ENCODE measurements at places on chromosomes 4 and X.

GRCh38 chr4:138540056-138540800 lies 298.1 kb upstream of the SLC7A11 start:
- no peak for DNase-seq

DNA sequence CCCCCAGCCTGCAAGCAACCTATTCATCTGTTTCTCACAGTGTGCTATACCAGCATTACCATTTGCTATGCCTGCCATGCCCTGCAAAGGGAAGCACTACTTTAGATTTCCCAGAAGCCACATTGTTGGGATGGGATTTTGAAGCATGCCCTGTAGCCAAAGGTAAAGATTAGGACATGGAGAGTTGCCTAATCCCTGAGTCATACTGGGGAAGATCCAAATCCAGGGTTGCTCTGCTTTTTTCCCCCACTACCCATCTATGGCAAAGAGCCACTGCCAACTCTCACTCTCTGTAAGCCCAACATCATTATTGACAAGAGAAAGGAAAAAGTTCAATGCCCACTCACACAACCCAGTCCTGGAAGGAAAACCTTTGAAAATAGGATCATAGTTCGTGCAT lies 36.7 kb upstream of the TMEM164 start:
- no peak for DNase-seq

DNA sequence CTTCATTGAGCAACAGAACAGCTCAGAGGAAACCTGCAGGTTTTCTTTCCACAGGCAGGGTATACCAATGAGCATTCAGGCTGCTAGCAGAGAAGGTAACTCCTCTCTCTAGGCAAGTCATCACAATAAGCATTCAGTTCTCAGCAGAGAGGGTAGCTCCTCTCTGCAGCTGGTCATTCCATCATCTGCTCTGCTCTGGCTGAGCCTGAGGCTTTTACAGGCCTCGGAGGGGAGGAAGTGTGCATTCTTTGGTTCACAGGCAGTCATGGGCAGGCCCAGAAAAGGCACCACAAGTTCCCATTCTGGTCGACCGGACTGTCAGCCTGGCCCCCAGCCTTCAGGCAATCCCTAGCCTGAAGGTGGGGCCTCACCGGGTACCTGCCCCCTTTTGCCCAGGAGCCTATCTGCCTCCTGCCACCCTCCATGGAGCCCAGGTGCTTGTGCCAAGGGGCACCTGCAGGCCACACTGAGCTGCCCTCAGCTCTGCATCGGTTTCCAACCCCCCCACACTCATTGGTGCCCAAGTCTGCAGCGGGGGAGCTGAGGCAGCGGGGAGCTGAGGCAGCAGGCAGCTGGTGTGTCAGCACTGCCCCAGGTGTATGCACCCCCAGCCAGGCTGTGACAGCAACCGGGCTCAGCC lies 83.1 kb downstream of the PRDM5 start:
- DNase-seq = no peak

DNA sequence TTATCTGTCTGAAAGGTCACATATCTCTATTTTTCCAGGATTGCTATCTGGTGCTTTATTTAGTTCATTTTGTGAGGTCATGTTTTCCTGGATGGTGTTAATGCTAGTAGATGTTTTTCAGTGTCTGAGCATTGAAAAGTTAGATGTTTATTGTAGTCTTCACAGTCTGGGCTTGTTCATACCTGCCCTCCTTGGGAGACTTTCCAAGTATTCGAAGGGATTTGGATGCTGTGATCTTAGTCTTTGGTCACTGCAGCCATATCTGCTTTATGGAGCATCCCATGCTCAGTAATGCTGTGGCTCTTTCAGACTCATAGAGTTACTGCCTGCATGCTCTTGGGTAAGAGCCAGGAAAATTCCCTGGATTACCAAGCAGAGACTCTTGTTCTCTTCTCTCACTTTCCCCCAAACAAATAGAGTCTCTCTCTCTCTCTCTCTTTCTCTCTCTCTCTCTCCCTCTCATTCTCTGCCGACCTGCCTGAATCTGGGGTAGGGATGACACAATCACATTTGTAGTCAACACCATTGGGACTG lies 130.0 kb downstream of the AR start:
- DNase-seq = no peak

- DNase-seq = no peak
Measured at GRCh38 chr4:45350438-45350837, 624.1 kb upstream of the GNPDA2 start.

GRCh38 chr4:60683973-60684372 lies 516.2 kb upstream of the ADGRL3 start:
- no peak for DNase-seq

DNA sequence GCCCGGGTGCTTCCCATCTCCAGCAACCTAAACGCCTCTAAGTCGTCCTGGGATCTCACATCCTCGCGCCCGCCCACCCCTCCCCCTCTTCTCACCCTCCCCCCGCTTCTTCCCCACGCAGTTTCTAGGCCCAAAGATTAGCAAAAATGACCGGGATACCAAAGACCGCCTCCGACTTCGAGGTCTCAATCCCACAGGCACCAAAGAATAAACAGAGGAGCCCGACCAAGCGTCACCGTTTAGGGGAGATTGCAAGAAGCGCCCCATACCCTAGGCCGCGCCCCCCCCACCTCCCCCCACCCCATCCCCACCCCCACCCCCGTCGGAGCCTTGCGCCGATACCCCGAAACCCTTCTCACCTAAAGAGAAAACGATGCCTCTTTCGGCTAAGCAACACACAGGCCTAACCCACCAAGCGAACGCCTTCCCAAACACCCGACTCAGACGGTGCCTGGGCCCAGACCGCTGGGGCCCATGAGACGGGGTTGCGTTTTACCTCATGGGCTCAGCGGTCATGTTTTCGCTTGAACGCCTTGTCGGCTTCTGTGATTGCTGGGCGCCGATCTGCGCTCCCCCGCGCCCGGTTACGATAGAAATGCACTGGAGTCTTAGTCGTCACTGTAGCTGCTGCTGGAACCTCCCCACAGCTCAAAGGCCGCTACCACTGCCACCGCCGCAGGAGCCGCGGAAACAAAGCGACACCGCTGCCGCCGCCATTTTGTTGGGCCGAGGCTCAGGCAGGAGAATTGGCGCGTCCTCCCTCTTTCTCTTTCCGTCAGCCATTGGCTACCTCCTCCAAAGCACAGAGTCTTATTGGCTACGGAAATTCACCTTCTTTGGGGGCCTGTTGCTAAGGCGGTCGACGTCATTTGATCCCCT lies at the start of gene ATRX:
ATRX (minus strand) TSS at position 731 of the 879 bp plus-strand sequence; CDS start at position 516, 215 bp downstream.
- peak; percentile 44 for DNase-seq

- DNase-seq = no peak
Measured at GRCh38 chr4:102757681-102758080, 3.1 kb downstream of the MANBA start.

DNA sequence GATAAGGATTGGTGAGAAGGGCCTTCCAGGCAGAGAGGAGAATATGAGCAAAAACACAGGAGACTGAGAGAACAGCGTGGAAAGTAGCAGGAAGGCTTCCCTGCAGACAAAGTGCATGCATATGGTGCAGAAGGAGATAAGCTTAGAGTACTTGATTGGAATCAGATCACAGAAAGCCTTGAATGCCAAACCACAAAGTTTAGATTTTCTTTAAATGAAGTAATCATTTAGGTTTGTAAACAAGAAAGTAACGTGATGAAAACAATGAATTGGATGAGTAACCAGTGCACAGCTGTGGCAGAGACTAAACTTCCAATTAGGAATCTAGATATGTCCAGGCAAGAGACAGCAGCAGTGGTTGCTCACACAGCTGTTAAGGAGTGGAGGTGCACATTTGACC lies 83.8 kb upstream of the C1QTNF7 start:
- DNase-seq = no peak

- no peak for DNase-seq
Measured at GRCh38 chr4:46267866-46268265, 122.1 kb downstream of the GABRA2 start.

- no peak for DNase-seq
Measured at GRCh38 chr4:134773497-134774000, 572.0 kb upstream of the PABPC4L start.

DNA sequence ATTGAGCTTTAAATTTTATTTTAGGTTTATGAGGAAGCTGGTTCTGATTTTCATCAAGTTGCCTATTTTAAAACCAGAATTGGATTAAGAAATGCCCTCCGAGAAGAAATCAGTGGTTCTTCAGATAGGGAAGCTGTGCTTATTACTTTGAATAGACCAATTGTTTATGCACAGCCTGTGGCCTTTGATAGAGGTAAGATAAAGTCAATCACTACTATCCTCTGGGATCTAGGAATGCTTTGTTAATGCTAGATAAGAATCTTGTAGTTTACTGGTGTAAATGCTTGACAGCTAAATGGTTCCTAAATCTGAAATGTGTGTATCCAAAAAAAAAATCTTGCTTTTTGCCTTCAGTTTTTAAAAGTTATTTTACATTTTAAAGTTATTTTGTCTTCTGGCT lies 73.0 kb upstream of the ADAD1 start:
- DNase-seq = no peak

GRCh38 chr4:7790023-7790422 lies 149.6 kb downstream of the AFAP1 start:
- DNase-seq = no peak

- no peak for DNase-seq
Measured at GRCh38 chrX:118062048-118062789, 54.4 kb downstream of the KLHL13 start.

DNA sequence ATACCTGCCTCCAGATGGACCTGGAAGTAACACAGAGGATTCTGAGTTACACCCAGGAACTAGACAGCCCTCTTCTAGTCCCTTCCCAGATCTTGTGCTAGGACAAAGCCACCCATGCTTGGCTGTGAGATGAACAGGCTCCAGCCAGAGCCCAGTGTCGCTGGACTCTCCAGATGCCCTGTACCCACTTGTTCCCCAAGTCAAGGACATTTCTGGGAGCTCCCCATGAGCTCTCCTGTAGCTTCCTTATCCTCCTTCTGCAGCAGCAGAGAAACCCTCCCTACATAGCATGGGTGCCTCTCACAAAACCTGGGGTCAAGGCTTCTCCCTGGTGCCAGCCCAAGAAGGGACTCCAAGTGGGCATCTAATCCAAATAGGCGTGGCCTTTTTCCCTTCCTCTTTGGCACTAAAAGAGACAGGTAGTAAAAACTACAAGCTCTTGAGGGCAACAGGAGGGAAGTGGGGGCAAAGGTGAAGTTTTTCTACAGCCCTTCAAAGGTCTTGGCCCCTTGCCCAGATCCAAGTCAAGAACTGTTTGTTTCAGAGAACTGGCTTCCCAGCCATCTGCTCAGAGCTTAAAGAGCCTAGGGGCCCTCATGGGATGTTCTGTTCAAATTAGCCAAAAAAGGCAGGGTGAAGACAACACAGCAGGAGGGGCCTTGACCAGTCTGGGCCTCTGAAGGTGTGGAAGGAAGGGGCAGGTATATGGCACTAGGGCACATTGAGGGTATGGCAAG lies 8.5 kb upstream of the ERCC6L start:
- DNase-seq = no peak

- no peak for DNase-seq
Measured at GRCh38 chrX:22859642-22860041, 140.1 kb upstream of the DDX53 start.

GRCh38 chrX:107482046-107482445 lies 32.6 kb downstream of the FRMPD3 start:
- DNase-seq = no peak

- no peak for DNase-seq
Measured at GRCh38 chr4:74364256-74364651, 691 bp upstream of the EREG start.

DNA sequence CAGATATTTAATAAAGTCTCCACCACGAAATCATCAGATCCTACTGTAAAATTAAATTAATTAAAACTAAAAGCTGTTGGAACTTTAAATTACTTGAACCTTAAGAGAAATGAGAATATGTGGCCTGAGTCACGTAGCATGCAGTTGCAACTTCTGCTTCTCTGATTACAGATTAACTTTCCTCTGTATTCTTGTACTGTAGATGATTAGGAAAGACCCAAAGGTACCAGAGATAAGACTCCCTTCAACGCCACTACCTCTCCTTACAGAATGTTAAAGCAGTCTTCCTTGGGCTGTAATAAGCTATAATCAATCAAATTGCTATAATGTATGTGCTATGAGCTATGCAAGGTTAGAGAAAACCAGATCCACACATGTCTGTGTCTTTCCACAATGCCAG lies 47.9 kb downstream of the FAM13A start:
- no peak for DNase-seq

- no peak for DNase-seq
Measured at GRCh38 chr4:175559526-175559925, 252.5 kb downstream of the GPM6A start.

- DNase-seq = no peak
Measured at GRCh38 chr4:146545102-146545501, 23.4 kb upstream of the SLC10A7 start.
